HT-29 (cell line): ENCODE measurements at places on chromosomes 2 and 18. TPM values are rescaled to one million over a fixed set of nuclear protein-coding genes. Genes with fewer than 3 reads are reported as not detected.

GPR75 gene
- 1.0 and 1.4 TPM in 2 replicates for total RNA-seq

TXNDC2 gene
- total RNA-seq, result not detected in 2 replicates

ICA1L gene
- total RNA-seq, result 0.97 TPM in 1 of 2 replicates, not detected in the other

CYP27C1 gene
- not detected in 2 replicates for total RNA-seq

STPG4 gene
- total RNA-seq, result 6.9 and 7.1 TPM in 2 replicates

LYG1 gene
- 0.08 TPM in 1 of 2 replicates, not detected in the other for total RNA-seq

PCARE gene
- total RNA-seq, result not detected in 2 replicates

NPHP1 gene
- 0.92 and 2.0 TPM in 2 replicates for total RNA-seq

ALKAL2 gene
- total RNA-seq, result not detected in 2 replicates

TFPI gene
- 30.4 and 38.4 TPM in 2 replicates for total RNA-seq

CXXC1 gene
- total RNA-seq, result 26.3 and 43.3 TPM in 2 replicates

CRYGD gene
- not detected in 2 replicates for total RNA-seq

IFIH1 gene
- 8.7 and 13.0 TPM in 2 replicates for total RNA-seq

ASNSD1 gene
- total RNA-seq, result 20.0 and 20.9 TPM in 2 replicates

SERPINB2 gene
- not detected in 2 replicates for total RNA-seq

C1GALT1C1L gene
- 0.78 and 1.4 TPM in 2 replicates for total RNA-seq

BOD1L2 gene
- total RNA-seq, result not detected in 2 replicates

KIF5C gene
- not detected in 2 replicates for total RNA-seq

PTPRM gene
- total RNA-seq, result 1.4 and 2.5 TPM in 2 replicates

DOK1 gene
- total RNA-seq, result 17.9 and 18.3 TPM in 2 replicates

RND3 gene
- total RNA-seq, result 48.0 and 63.4 TPM in 2 replicates

FAM110C gene
- total RNA-seq, result 33.7 and 33.9 TPM in 2 replicates

CFAP53 gene
- total RNA-seq, result not detected in 2 replicates

REEP1 gene
- total RNA-seq, result 0.13 TPM in 1 of 2 replicates, not detected in the other

DOK6 gene
- not detected in 2 replicates for total RNA-seq

PRKAG3 gene
- total RNA-seq, result not detected in 2 replicates

PLEKHA3 gene
- 4.4 and 5.2 TPM in 2 replicates for total RNA-seq

RAMP1 gene
- total RNA-seq, result 36.5 and 56.0 TPM in 2 replicates

LCT gene
- not detected in 2 replicates for total RNA-seq

SFXN5 gene
- total RNA-seq, result 48.3 and 49.4 TPM in 2 replicates

INPP5D gene
- 26.9 and 28.6 TPM in 2 replicates for total RNA-seq

KLF11 gene
- total RNA-seq, result 8.5 and 13.8 TPM in 2 replicates

LRRC30 gene
- total RNA-seq, result not detected in 2 replicates

RGPD4 gene
- not detected in 2 replicates for total RNA-seq

HOXD13 gene
- total RNA-seq, result 1.4 and 1.5 TPM in 2 replicates

PDCD1 gene
- total RNA-seq, result not detected in 2 replicates
